ENCODE measurements at places on chromosomes 5 and 9.

GRCh38 chr5:150642567-150642927 is 2.1 kb downstream of the SYNPO start:
- no peak overlapping the region for H3K27ac ChIP-seq
- no peaks in the 10 kb centered on the region for H3K4me1 ChIP-seq
- no peak overlapping the region for H3K4me3 ChIP-seq
- H3K36me3 ChIP-seq: no peaks in the 10 kb centered on the region

DNA sequence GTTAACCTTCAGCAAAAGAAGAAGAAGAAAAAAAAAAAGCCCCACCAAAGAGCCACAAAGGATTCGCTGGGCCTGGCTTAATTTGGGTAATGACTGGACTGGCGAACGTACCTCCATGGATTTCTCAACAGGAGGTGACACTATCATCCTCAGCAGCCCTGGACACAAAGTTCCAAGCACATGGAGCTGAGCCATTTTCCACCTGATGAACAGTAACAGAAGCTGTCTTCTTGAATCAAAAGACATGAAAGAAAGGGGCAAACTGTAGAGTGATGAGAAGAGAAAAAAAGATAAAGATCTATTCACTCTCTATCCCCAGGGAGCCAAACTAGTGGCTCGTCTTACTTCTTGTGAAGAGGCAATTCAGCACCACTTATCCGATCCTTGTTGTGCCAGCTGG is 150.2 kb upstream of the TRPM3 start:
- H3K4me1 ChIP-seq: no peaks in the 10 kb centered on the region
- H3K4me3 ChIP-seq: no peak overlapping the region
- H3K27me3 ChIP-seq: no peaks in the 10 kb centered on the region
- no peaks in the 10 kb centered on the region for H3K36me3 ChIP-seq
- H3K27ac ChIP-seq: no peak overlapping the region

GRCh38 chr9:73148447-73148937 is 3.2 kb upstream of the ANXA1 start:
- no peaks in the 10 kb centered on the region for H3K27me3 ChIP-seq
- DNase-seq: no peak
- H3K36me3 ChIP-seq: peaks cover 8% of the 10 kb centered on the region
- no peak overlapping the region for H3K4me3 ChIP-seq
- H3K4me1 ChIP-seq: peaks cover 52% of the 10 kb centered on the region

GRCh38 chr9:90301277-90301653 is 341.4 kb downstream of the DIRAS2 start:
- H3K27me3 ChIP-seq: peaks cover 25% of the 10 kb centered on the region
- H3K36me3 ChIP-seq: no peaks in the 10 kb centered on the region
- DNase-seq: no peak
- H3K4me3 ChIP-seq: no peak overlapping the region

GRCh38 chr5:66595756-66596635 is at the start of gene MAST4:
MAST4 (plus strand) TSS chr5:66596393; CDS start chr5:66596656, 263 bp downstream.
- no peak within 1 kb of the TSS for H3K27ac ChIP-seq
- peak within 1 kb of the TSS; percentile 76 for H3K4me3 ChIP-seq
- H3K4me1 ChIP-seq: peaks cover 22% of the 10 kb centered on the region
- no peaks in the 10 kb centered on the region for H3K36me3 ChIP-seq
- peak; percentile 83 for DNase-seq
